ENCODE measurements at places on chromosomes 1 and 21.

- DNase-seq, result no peak
These were observed 124.0 kb downstream of the EDEM3 start for GRCh38 chr1:184630679-184631060.

GRCh38 chr1:184806296-184806721, 51.7 kb upstream of the EDEM3 start:
- no peak for DNase-seq

DNA sequence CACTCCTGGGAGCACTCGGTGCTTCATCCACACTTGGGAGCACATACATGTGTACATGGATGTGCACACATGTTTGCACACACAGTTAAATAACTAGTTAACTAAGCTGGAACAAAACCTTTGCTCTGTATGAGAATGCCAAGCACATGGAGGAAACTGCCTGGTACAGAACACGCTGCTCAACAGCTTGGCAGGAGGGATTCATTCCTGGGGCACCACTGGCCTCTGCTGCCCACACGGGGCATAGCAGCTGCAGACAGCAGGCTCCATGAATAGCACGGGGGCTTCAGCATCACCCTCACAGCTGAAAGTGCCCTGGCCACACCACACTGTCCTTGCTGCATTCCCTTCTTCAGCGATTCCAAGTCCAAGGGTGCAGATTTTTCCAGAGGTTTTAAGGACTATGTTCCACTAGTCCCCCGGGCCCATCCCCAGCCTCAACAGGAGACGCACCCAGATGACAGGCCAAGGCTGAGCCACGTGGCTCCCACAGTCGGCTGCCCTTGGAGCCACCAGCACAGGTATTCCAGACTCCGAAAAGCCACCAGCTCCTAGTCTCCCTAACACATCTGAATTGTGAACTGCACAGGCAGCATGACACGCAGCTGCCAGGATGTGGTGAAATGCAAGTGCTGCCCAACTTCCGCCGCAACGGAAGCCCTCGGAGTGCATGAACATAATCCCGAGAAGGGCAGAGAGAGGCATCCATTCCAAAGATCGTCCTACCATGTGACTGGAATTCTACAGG, 16.9 kb downstream of the NPHP4 start:
- DNase-seq, result no peak

- DNase-seq, result no peak
These were observed 25.1 kb downstream of the PTBP2 start for GRCh38 chr1:96746440-96747420.

DNA sequence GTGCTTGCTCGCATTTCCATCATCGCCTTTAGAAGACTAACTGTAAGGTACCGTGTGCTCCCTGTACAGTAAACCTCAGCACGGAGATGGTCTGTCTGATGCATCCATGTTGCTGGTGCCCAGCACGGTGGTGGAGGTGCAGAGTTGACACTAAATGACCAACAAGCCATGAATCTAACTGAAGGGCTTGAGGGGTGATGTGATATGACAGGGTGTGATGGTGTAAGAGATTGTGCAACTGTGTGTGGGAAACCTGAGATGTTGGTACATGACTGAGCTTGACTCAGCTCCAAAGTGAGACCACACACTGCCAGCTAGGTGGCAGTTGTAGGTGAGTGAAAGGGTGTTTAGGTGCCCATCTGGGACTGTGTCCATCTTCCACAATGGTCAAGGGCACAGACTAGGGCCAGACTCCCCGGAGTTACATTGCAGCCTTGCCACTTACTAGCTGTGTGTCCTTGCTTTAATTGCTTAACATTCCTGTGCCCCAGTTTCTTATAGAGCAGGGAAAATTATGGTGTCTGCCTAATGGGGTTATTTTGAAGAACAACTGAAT, 21.4 kb downstream of the SLC2A1 start:
- DNase-seq, result no peak

DNA sequence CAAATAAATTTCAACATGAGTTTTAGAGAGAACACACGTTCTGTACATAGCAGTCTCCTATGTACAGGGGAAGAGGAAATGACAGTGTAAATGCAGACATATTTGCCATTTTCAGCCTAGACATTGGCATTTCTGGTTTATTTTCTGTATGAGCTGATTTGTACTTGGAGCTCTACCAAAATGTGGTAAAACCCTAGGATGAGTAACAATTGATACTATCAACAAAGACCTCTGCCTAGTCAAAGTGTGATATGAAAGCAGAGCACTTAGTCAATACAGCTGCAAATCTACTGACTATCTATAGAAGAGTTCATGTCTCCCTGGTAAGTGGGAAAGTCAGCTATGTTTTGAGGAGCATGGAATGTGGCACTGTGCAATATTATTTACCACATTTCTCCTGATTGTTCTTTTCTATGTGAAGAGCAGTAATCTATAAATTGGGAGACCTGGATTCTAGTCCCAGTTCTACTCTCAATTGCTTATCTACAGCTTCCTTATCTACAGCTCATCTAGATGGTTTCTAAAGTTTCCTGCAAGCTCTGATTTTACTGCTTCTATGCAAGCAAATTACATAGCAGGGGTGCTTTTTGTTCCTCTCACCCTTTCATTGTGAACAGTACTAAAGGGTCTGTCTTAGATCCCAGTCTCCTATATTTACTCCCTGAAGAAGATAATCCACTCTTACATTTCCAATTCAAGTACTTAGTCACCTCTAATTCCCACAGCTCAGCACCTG, 334.2 kb downstream of the NTNG1 start:
- DNase-seq, result no peak

- peak; percentile 63 for DNase-seq
These were observed 4.9 kb upstream of the CAPN2 start for GRCh38 chr1:223707256-223708000.
